Hematopoietic multipotent progenitor cell treated with erythropoietin and hydrocortisone succinate and interleukin-3 and kit ligand, for 8 days (in vitro differentiated cells): ENCODE measurements at places on chromosomes 2 and 18.

GRCh38 chr2:203155406-203155805 lies 83.4 kb upstream of the CYP20A1 start:
- DNase-seq = peak; percentile 6

GRCh38 chr2:44560941-44561340 lies 199.2 kb downstream of the CAMKMT start:
- no peak for DNase-seq

GRCh38 chr2:10003206-10004125 lies 39.9 kb upstream of the KLF11 start:
- DNase-seq = no peak

- DNase-seq = no peak
Measured at GRCh38 chr2:25243995-25244394, 75.6 kb upstream of the POMC start.

GRCh38 chr18:11840493-11840892 lies 10.7 kb upstream of the CHMP1B start:
- DNase-seq = no peak

- no peak for DNase-seq
Measured at GRCh38 chr2:218081695-218082094, 12.6 kb downstream of the RUFY4 start.

- no peak for DNase-seq
Measured at GRCh38 chr2:240500561-240501423, 57.0 kb downstream of the ANKMY1 start.

- no peak for DNase-seq
Measured at GRCh38 chr18:44626807-44627206, 53.9 kb upstream of the SETBP1 start.

DNA sequence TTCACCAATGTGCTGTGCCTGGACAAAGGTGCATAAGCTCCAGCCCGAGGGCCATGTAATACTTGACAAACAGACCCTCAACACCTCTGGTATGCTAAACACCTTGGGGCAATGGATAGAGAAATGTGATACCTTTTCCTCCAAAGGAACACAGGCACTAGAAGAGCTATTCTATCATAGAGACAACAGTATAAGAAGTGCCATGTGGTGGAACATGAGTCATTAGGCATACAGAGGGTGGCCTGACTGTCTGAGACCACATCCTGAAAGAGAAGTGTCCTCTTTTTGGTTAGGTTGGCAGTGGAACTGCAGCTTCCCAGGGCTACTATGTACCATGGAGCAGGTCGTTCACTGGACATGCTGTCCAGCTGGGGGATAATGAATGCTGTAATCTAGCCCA lies 153.9 kb downstream of the INSIG2 start:
- DNase-seq = no peak

- DNase-seq = no peak
Measured at GRCh38 chr2:188322569-188323551, 31.2 kb downstream of the GULP1 start.

- DNase-seq = no peak
Measured at GRCh38 chr18:12017081-12017480, 35.8 kb downstream of the IMPA2 start.

DNA sequence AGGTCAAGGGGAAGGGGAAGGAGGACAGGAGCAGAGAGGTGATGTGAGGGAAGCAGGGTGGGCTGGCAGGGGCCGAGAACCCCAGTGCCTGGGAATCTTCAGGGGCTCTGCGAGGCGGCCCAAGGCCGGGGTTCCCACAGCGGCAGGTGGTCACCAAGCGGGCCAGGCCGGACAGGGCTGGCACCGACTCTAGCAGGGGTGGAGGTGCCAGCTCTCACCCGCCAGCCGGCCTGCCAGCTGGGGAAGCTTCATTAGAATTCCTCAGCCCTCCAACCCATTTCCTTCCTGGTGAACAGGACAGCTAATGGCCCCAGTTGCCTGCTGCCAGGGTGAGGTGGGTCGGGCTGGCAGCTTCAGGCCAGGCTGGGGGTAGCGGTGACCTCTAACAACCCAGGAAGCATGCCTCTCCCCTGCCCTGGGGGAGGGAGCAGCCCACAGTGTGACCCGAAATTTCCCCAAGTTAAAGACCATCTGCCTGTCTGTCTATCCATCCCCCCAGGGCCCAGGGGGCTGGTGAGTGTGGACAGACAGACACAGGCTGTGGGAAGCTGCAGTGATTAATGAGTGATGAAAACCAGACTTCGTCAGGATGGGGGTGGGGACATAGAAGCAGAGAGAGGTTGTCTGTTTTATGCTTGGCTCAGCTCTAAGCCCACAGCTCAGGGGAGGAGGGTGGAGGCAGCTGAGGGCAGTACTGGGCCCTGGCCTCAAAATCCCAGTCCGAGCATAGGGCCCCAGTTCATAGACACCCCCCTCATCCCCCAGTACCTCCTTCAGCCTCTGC lies 144.1 kb downstream of the ZFP36L2 start:
- DNase-seq = no peak

GRCh38 chr2:10604604-10605003 lies 85.2 kb downstream of the NOL10 start:
- no peak for DNase-seq

DNA sequence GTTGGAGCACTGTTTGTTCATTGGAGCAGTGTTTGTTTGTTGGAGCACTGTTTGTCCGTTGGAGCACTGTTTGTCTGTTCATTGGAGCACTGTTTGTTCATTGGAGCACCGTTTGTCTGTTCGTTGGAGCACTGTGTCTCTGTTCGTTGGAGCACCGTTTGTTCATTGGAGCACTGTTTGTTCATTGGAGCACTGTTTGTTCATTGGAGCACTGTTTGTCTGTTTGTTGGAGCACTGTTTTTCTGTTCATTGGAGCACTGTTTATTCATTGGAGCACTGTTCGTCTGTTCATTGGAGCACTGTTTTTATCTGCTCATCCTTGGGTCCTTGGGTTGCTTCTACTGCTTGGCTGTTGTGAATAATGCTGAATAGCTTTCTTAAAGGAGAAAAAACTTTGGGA lies 74.7 kb downstream of the ZNF407 start:
- DNase-seq = no peak
